Activated T-helper 1 cell treated with anti-CD3 and anti-CD28 coated beads, Interleukin-2, amount 50 U/mL, for 16 hours (primary cell): ENCODE measurements at places on chromosomes 6 and 20.

DNA sequence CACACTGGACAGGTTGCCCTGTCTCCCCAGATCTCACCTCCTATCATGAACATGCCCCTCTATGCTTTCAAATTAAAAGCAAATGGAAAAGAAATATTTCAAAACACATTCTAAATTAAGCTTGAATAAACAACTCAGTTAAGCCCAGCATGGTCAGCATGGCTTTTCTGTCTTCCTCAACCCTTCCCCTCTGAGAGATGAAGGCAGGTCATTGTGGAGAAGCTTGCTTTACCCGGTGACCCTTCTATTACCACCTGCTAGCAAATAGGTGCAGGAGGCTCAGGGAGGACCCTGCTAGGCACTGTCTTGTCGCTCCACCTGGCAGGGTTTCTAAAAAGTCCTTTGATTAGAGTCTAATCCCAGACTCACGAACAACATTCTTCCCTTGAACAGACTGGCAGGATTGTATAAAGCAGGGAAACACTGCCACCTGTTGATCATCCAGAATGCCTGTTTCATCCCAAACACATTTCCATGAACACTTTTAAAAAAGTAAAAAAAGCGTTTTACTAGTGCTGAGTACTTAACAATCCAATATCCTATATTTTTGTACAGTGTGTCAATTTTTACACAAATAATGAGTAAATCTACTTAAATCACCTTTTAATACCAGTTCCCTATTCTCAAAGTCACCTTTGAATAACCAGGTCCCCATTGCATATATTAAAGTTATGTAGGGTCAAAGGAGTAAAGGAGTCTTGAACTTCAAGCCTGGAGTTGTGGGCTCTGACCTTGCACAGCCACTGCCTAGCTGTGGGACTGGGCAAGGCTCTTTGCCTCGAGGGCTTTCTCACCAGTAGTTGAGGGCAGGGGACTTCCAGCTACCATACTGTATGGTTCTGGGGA, 75.5 kb downstream of the GPR6 start:
- DNase-seq, result no peak

DNA sequence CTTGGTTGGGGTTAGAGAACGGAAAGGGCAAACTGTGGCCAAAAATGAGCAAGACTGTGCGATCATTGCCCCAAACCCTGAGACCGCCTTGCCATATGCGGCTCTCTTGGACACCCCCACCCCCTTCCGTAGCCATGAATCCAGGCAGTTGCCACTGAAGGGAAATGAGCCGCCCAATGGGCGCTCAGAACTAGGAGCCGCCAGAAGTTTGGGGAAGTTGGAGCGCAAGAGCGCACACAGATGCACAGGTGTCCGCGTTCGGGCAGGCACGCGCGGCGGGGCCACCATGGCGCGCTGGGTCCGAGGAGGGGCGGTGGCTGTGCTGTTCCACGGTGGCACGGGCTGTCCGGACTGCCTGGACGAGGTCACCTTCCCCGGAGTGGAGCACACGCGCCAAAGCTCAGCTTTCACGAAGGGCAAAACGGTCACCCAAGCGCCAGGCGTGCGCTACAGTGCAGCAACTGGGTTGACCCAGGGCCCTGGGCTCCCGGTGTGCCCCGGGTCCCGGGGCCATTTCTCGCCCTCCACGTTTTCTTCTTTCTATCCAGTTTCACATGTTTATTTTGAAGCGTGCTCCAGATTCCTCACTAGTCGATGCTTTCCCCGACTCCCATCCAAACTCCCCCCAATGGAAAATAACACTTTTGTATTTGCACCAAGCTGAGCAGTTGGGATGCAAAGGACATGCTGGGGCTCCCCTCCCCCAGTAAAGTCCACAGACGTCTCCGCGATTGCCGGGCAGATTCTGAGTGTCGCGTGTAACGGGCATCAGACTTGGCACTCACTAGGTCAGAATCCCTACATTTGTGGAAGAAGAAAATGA, 906 bp upstream of the PDE10A start:
- DNase-seq, result no peak

GRCh38 chr6:37059344-37060194, 54.1 kb downstream of the FGD2 start:
- no peak for DNase-seq

GRCh38 chr20:17747431-17747846, 47.7 kb downstream of the BANF2 start:
- DNase-seq, result no peak

GRCh38 chr6:2658788-2659187, 91.9 kb downstream of the MYLK4 start:
- DNase-seq, result no peak

DNA sequence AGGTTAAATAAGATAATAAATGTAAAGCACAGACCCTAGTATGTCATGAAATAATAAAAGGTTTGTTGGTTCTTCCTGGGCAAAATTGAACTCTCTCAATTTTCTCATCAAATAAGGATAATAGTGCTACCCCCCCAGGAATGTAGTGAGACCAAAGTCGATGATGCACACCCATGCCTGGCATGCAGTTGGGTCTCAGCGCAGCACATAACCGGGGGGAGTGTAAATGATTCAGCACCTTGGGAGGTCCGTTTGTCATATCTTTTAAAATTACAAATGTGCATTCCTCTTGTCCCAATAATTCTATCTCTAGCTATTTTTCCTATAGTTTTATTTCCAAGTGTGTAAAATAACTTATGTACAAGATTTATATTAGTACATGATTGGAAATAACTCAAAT, 31.3 kb upstream of the CCDC167 start:
- DNase-seq, result no peak

DNA sequence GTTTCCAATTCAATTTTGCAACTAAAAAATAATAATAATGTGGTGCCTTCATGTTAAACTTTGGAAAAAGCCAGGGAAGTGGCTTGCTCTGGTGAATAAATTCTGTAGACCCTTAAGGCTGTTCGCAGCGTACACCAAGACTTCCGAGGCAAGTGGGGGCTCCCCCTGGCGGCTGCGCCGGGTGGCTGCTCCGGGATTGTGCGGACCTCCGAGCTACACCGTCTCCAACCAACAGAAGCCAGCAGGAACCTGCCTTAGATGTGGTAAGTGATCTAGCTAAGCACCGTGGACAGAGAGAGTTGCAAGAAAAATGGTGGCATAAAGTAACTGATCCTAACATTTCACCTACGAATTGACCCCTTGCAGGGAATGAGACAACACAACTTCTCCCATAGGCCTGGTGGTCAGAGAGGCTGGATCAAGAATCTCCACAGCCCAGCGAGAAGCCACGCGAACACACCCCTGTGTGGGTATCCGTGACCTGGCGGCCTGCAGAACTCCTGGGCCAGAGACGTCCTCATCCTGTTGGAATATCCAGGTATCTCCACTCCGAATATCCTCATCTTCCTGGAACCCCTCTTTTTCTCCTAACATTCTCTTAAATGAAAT, 69.6 kb downstream of the TBXT start:
- DNase-seq, result peak; percentile 28

- DNase-seq, result no peak
These were observed 53.5 kb downstream of the EBF4 start for GRCh38 chr20:2745936-2746635.

GRCh38 chr20:63374504-63374903, 13.4 kb upstream of the CHRNA4 start:
- no peak for DNase-seq

DNA sequence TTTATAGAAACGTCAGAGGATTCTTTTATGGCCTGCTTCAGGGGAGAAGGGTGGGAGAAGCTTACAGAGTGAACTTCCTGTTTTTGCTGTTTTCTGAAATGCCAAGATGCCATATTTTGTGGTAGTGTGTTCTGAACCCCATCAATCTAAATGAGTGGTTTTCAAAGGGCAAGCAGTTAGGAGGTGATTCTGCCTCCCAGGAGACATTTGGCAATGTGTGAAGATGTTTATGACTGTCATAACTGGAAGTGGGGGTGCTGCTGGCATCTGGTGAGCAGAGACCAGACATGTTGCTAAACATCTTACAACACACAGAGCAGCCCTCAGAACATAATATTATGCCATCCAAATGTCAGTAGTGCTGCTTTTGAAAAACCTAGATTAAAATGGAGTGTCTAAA, 6.0 kb upstream of the PRL start:
- DNase-seq, result no peak

GRCh38 chr6:138498629-138499302, 528 bp downstream of the NHSL1 start:
- no peak for DNase-seq

DNA sequence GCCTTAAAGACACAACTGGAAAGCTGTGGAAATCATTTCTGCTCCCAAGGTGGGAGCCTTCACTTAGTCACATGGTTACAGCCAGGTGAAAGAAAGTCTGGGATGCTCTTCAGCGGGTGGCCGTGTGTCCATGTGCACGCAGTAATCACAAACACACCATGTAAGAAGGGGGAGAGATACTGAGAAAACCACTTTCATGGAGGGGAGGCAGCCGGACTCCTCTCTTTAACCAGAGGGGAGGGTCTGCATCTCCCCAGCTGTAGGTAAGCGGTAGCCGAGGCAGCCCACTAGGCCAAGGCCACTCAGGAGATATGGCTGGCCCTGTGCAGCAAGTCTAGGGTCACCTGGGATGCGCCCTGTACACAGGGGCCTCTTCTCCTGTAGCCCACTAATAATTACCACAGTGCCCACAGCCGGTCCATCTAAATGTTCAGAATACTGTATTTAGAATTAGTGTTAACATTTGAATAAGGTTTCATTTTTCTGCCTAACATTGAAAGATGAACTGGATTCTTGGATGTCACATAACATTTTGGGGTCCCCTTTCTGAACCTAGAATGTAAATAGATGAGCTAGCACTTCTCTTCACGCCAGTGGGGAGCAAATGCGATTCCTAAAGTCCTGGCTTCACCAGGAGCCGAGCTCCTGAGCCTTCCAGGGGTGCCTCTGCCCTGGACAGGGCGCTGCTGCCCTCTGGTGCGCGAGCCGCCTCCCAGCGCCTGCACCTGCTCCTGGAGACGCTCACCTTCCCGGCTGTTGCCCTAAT, 15.9 kb downstream of the GPR31 start:
- DNase-seq, result no peak
